ENCODE measurements at places on chromosomes 12 and 14.
A peak's percentile ranks its signal among the peaks of the same experiment; 100 is the strongest.

DNA sequence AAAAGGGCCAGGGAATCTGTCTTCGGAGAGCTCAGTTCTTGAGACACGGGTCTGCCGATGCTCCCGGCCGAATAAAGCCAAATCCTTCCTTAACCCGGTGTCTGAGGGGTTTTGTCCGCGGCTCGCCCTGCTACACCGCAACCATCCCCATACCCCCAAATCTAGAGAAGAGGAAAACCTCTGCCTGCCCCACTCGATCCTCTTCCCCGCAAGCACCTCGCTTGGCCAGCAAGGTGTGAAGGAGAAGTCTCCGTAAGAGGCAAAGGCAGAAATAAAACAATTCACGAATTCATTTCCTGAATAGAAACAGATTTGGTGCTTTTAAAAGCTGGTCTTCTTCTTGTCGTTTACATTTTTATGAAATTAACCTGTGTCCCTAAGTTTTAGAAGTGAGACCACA, 67.3 kb upstream of the GALNT9 start:
- DNase-seq = no peak

DNA sequence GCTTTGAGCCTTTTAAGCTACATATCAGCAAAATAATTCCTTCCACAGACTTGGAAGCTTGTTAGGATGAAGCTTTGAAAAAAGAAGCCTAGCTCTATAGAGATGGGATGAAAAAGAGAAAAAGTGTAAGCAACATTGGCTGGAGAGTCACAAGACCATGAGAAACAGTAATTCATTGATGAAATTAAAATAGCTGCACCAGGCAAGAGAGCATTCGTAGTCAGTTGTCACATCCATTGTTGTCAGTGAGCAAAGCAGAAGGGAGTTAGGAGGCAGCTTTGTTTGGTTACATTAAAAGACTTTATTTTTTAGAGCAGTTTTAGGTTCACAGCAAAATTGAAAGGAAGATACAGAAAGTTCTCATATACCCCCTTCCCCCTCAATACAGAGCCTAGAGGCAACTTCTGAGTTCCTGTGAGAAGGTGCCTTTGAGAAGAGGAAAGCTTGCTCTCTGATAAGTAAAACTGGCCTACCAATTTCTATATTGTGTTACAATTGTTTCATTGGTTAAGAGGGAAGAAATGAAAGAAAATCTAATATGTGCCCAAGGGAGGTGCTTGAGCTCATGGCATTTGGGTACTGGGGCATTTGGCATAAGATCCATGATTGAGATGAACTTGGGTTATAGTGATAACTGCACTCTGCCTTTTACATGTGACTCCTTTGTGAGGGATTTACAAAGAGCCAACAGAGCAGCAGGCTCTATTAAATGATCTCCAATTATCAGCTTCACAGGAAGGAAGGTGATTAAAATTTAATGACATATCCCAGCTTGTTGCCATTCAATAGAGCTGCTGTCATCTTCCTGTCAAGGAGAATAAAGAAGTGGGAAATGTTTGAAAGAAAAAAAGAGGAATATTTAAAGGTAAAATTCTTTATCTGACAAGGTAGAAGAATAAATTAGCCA, 361.3 kb upstream of the TMTC1 start:
- DNase-seq = no peak

- no peak for DNase-seq
These were observed 185.8 kb upstream of the FKBP4 start for GRCh38 chr12:2609020-2609419.

DNA sequence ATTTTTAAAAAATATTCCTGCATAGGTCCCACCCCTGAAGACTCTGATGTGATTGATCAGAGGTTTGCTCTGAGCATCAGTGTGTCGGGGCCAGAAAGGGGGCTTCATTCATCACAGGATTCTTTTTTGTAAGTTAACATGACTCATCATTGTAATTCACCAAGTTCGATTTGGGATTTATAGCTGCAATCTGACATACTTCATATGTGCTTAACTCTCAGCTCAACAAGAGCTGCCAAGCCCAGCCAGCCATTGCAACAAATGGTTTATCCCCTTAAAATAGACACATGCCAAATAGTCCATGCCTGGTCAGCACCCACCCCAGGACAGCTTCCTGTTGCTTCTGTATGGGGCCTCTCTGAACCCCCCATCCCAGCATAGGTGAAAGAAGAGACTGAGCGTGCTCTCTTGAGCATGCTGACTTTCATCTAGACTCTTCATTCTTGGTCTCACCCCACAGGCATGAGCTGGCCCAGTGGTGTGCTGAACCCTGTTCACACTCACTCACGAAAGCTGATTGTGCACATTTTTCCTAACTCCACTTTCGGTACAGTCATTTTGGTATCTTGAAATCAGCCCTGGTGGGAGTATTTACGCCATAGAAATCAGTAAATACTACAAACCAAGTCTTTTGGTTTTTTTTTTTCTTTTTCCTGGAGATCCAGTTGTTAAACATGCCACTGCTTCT, 101.4 kb downstream of the STAB2 start:
- no peak for DNase-seq

DNA sequence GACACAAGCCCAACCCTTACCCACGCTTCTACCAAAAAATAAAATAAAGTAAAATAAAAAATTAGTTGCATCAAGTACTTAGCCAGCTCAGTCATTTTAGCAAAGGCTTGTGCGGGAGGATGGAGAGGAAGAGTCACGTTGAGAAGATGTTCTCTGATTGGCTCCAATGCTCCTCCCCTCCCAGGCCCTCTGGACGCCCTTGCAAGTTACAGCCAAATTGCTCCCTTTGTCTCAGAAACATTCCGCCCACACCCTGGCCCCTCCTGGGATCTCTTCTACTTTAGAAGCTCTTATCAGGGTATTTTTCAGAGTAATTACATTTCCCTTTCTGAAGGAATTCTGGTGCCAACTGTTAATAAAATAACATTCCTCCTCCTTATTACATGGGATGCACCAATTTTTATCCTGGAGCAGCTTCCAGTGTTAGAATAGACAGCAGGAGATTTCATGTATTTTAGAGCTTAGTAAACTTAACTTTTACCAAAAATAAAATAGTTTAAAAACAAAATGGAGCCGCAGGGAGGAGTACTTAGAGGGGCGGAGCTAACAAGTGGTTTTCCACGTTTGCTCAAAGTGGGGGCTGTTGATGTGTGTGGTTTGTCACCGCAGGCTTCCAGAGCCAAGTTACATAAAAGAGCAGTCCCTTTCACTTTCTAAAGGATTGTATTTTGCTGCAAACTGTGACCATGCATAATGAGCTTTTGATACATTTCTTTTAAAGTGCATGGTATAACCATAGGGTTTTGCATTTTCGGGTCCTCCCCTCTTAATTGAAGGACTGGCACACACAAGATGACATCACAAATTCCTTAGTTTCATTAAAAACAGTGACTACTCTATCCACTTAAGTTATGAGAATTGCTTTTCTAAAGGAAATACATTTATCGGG, 71.7 kb upstream of the RAP1B start:
- DNase-seq = peak; percentile 69

DNA sequence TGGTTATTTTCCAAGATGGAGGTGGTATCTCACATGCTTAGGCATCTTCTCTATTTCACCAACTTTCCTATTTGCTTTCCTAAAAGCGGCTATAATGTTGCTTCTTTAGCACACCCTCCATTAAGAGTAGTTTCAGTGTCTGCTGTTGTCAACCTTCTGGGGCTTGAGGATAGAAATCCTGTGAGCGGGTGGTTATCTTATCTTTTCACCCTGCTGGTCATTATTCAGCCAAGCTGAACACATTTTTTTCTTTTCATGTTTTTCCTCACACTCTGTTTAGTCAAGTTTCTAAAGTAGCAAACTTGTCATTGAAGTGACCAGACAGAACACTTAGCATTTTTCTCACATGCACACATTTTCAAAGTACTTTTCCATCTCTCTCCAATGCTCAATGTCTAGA, 104.5 kb downstream of the SLC8A3 start:
- no peak for DNase-seq

GRCh38 chr12:93813972-93814821, 137.0 kb downstream of the CRADD start:
- DNase-seq = peak; percentile 73

DNA sequence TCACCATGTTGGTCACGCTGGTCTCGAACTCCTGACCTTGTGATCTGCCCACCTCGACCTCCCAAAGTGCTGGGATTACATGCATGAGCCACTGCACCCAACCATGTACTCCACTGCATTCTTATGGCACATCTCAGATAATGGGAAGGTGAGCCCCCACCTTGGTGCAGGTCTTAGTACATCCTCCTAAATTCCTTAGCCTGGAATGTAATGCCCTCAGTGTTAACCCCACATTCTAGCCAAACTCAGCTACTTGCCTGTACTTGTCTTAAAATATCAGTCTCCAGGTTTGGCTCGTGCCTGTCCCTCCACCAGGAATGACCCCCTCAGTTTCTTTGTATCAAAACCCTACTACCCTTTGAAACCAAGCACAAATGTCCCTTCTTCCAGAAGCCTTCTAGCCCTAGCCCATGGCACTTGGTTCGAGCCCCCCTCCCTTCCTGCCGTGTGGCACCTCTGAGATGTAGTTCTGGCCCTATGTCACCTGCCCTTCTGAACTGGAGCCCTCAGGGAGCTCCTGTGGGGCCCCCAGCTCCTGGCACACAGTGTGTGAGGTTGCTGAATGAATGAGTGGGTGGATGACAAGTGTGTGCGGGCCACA, 8.4 kb downstream of the KCNH3 start:
- DNase-seq = no peak

- DNase-seq = peak; percentile 22
These were observed 150.2 kb downstream of the CCDC91 start for GRCh38 chr12:28340261-28341045.

DNA sequence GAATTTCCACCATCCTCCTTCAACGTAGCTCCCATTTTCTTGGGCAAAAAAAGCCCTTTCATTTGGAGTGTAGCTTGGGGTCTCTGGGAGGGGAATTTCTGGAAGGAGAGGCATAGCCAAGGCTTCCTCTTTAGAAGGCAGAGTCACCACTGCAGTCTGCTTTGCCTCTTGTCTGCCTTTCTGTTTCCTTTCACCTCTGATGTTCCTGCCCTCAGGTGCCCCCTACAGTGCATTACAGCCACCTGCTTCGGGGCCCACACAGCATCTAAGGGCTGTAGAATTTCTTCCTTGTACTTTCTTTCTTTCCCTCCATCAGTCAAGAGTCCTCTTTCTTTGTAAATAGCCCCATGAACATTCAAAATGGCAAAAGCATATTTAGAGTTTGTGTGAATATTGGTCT, 1313.9 kb downstream of the TMEM121 start:
- DNase-seq = no peak

GRCh38 chr14:99573436-99574098, 30.4 kb downstream of the CCDC85C start:
- no peak for DNase-seq

- no peak for DNase-seq
These were observed 50.7 kb downstream of the LIN52 start for GRCh38 chr14:74135426-74135825.

DNA sequence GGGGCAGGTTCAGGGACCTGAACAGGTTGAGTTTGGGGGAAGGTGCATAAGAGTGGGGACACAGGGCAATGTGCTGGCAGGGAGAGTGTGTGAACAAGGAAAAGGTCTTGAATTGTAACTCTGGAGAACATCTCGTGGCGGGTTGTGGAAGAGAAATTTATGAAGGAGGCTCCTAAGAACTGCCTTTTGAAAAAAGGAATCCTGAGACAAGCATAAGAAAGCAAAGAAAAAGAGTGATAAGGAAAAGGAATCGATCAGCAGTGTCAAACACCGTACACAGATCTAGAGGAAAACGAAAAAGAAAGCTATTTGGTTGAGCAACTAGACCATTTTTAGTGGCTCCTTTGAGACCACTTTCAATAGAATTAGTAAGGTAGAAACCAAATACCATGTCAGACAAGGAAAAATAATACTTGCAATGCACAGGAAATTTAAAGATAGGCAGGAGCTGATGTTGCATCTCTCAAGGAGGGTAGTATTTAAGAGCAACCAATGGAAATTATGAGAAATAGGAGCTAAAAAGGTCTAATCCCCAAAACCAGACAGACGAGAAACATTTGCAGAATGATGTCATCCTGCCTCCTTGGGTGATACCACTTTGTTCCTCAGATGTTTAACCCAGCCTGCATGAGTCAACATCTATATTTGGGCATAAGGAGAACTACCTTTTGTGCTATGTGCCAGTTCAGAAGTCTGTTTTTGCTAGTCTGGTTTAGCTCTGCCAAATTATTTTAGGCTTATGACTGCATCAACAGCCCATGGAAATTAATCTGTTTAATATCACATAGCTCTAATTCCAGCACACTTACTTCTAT, 64.5 kb upstream of the STK38L start:
- DNase-seq = peak; percentile 94

- no peak for DNase-seq
These were observed 35.9 kb downstream of the TESC start for GRCh38 chr12:117063162-117063911.

GRCh38 chr12:39736406-39736805, 116.8 kb upstream of the ABCD2 start:
- no peak for DNase-seq

DNA sequence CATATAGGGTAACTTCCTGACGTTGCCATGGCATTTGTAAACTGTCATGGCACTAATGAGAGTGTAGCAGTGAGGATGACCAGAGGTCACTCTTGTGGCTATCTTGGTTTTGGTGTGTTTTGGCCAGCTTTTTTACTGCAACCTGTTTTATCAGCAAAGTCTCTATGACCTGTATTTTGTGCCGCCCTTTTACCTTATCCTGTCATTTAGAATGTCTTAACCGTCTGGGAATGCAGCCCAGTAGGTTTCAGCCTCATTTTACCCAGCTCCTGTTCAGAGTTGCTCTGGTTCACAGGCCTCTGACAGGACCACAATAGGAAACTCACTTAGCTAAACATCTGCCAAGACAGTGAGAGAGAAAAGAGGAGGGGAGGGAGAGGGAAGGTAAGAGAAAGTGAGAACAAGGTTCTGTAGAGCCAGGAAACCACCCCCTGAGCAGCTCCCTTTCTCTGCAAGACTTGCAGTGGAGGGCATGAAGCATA, 64.8 kb upstream of the PLEKHG3 start:
- no peak for DNase-seq

GRCh38 chr14:39267608-39268005, 33.9 kb downstream of the MIA2 start:
- no peak for DNase-seq

- peak; percentile 79 for DNase-seq
These were observed 716 bp downstream of the HSP90AA1 start for GRCh38 chr14:102085948-102086708.

DNA sequence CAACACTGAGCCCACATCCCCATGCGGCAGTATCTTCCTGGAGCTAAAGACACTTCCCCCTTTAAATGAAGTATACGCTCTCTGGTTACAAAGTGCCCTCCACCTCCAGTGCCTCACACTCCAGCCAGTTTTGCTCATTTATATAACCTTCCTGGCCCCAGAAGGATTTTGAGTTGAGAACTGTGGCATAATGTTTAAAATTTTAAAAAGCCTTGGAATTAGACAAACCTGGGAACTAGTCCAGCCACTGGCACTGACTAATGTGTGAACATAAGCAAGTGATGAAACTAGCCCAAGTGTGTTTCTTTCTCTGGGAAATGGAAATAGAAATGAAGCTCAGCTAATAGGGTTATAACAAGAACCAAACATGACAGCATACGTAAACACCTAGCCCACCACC, 723.7 kb upstream of the USP15 start:
- no peak for DNase-seq

GRCh38 chr12:124332058-124332672, 37.3 kb downstream of the RFLNA start:
- no peak for DNase-seq

Measured in lung microvascular endothelial cell (primary cell).